Vagina (tissue), 2 donors: ENCODE measurements at places on chromosomes 2 and 18.

GRCh38 chr2:218030409-218031195 lies 27.8 kb upstream of the TNS1 start:
- DNase-seq = no peak

- DNase-seq = no peak
These were observed 111.3 kb downstream of the DCC start for GRCh38 chr18:52451256-52451655.

GRCh38 chr2:78353168-78353567 lies 672.3 kb upstream of the REG3G start:
- no peak for DNase-seq

DNA sequence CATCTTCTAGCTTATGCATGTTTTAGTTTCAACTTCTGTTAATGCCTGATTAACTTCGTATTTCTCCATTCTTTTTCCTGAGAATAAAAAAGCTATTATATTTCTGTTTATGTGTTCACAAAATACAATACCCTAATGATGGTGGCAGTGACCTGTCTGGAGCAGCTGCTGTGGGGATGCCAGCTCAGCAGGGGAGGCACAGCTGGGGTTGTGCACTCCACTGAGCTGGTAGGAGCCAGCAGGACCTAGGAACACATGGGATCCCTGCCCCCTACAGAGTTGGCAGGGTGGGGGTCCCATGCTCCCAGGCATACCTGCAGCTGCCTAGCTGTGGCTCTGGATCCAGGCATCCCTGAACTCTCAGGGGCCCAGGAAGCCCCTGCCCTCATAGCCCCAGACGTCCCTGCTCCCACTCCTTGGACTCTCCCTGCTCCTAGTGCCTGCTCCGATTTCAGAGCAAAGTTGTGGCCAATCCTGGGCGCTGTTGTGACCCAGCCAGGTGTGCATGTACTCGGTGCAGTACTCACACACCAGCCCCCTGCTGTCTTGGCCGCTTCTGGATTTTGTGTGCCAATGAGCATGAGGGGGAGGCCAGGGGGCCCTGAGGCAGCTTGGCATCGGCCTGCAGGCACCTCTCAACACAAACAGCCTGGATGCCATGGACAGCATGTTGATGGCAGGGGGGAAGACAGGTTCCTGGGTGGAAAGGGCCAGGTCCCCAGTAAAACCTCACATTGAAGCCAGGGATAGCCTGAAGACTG lies 546.0 kb downstream of the ZNF804A start:
- DNase-seq = no peak

DNA sequence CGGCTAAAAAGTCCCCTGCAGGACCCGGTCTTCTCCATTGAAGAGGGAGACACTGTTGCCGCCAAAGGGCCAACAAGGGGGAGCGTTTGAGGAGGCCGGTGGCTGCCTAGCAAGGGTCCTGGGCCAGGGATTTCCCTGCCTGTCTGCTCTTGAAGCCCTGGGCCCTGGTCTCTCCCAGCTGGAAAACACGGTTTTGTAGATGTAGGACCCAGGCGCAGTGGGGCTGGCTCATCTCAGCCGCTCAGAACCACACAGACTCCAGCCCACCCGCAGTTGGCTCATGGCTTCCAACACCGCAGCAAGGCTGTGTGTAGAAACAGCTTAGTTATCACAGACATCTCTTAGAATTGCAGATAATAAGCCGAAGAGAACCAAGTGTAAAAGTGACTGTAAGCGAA lies 57.1 kb upstream of the TWIST2 start:
- DNase-seq = no peak

GRCh38 chr2:127650785-127651380 lies 4.9 kb downstream of the GPR17 start:
- no peak for DNase-seq
